ENCODE measurements at places on chromosomes 13 and 19.
A peak's percentile ranks its signal among the peaks of the same experiment; 100 is the strongest.

GRCh38 chr13:40665126-40666044 lies 1.1 kb downstream of the FOXO1 start:
- peak; percentile 39 for DNase-seq

DNA sequence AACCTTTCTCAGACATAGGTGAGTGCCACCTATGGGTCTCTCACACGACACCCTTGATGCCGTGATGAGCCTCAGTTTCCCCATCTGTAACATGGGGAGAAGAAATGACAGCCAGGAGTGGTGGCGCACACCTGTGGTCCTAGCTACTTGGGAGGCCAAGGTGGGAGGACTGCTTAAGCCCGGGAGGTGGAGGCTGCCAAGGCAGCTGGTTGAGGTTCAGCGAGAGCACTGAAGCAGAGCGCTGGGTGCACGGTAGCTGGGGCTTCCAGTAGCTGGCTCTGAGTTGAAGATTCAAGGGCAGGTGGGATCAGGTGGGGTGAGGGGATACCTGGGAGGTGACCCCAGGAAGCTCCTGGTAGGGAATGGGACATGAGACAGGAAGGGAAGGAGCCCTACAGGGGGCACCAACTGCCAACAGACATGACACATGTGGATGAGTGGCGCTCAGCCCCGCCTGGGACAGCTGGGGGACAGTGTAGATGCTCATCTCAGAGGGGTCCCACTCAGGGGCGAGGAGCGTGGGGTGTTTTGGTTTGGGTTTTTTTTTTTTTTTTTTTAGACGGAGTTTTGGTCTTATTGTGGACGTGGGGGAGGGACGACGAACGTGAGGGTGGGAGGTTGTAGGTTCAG lies 6.5 kb upstream of the SSBP4 start:
- no peak for DNase-seq

DNA sequence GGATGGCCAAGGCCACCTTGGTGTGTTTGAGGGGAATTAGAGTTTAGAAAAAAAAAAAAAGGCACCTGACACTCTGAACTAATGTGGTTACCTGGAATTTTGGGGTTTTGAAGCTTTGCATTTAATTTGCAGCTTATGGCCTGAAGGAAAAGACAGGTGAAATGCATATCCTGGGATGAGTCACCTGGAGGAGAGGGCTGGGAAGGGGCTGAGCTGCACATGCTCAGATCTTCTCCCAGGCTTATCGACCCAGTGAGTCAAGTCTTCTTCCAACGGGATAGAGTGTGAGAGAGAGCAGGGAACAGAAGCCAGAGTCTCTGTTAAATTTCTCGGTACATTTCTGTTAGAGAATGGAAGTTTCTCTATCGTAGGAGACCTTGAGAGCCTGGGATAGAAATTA lies 29.7 kb upstream of the ALOX5AP start:
- DNase-seq, result no peak

DNA sequence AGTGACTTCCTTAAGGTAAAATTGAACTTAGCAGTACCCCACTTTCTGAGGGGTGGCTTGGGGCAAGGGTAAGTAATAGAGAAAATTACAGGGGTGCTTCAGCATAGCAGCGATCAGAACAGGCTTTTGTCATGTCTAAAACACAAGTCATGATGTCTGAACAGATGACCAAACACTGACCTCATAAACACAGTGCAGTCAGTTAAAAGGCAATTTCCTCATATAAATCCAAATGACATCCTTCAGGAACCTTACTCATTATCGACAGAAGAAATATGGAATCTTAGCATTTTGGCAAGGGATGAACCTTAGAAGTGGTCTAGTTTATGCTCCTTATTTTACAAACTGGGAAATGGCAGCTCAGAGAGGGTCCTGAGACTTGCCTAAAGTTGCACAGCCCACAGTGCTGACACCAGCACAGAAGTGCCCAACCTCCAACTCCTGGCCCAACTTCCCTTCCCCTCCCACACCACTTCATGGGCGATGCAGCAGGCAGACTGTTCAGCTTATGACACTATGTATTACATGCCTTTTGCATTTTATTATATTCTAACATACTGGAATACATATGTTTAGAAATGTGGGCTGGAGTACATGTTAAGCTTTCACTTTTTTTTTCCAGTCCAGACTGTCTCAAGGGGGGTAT lies 3.6 kb downstream of the GJA3 start:
- DNase-seq, result no peak

DNA sequence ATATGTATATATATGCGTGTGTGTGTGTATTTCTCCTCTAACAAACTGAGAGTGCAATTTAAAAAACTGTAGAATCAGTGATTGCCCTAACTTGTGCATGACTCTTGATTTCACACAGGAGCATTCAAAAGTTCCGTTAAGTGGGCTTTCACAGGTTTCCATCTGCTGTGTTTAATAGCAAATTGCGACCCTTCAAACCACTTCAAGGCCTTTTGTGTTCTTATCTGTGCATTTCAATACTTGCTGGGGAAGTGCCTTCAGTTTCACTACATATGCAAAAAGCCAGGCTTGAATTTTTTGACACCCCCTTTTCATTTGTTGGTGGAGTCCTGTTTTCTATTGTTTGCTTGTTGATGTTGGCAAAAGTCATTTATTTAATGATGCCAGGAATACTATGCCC lies 158.0 kb downstream of the TM9SF2 start:
- DNase-seq, result no peak

DNA sequence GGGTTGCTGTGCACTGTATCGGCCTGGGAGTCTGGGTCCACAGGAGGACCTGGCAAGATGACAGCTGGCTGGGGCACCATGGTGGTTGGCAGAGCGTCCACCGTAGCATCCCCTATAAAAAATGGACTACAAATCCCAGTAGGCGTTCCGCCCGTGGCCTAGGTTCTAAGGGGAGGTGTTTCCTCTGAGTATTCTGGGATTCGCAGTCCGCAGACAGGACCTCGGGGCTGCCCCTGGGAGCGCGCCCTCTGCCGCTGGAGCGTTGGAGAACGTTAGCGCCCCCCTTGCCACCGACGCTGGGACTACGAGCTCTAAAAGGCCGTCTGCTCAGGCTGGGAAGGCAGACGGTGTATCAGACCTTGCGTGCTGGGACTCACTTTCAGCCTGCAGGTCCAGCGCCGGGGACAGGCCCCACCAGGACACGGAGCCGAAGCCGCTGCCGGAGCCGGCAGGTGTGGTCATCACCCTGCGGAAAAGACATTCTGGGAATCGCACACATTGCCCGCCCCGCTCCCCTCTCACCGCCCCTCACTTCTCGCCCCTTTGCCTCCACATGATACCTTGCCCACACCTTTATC lies 372 bp downstream of the DNAAF3 start:
- DNase-seq, result peak; percentile 79

- DNase-seq, result no peak
These were observed 13.2 kb downstream of the DNAJC15 start for GRCh38 chr13:43036351-43037250.

DNA sequence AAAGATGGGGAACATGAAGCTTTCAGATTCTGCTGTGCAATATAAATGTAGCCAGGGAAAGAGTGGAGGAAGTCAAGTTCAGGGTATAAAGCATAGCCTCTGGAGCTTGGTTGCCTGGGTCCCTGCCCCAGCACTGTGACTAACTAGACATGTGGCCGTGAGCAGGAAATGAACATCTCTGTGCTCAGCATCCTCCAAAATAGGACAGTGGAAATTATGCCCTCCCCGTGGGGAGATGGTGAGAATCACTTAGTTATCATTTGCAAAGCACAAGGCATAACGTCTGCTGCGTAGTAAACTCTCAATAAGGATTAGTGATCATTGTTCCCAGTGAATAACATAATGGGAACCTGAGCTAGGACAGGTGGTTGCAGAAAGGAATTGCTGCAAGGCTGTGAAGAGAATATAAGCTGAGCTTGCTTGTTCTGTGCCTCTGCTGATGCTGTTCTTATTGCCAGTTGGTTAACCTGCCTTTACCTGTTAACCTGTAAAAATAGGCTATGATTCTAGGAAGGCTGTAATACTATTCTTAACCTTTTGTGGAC lies 441.0 kb downstream of the COG6 start:
- DNase-seq, result no peak

- DNase-seq, result peak; percentile 58
These were observed 7.3 kb upstream of the DGKH start for GRCh38 chr13:42041011-42041683.
